ENCODE measurements at places on chromosomes 12 and 14. TPM values are rescaled to one million over a fixed set of nuclear protein-coding genes. Genes with fewer than 3 reads are reported as not detected.

GRCh38 chr14:94547151-94547680 is 14.0 kb upstream of the SERPINA4 start:
- no peaks in the 10 kb centered on the region for H3K4me1 ChIP-seq
- no peak overlapping the region for H3K4me3 ChIP-seq
- H3K27ac ChIP-seq = no peak overlapping the region

- H3K4me3 ChIP-seq = no peak overlapping the region
- no peak overlapping the region for H3K27ac ChIP-seq
- no peak for DNase-seq
- H3K36me3 ChIP-seq = no peaks in the 10 kb centered on the region
These were observed 85.8 kb downstream of the LLPH start for GRCh38 chr12:66044731-66045130.

DNA sequence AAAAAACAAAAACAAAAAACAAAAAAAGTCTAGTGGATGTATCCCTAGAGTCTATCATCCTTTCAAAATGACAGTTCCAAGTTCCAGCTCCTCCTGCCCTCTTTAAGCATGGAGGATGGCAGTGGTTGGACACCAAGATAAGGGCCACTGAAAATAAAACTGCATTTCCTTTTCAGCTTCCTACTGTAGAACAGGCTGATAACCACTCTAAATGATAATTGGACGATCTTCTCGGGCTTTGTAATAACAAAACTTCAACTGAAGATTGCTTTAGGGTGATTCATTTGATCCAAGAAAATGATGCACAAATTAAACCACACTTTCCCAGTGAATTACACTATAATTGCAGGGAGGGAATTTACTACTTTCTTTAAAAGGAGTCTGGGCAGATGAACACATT is 42.2 kb upstream of the CRACR2A start:
- H3K27ac ChIP-seq = no peak overlapping the region
- no peak for DNase-seq
- no peaks in the 10 kb centered on the region for H3K4me1 ChIP-seq
- no peak overlapping the region for H3K4me3 ChIP-seq
- H3K27me3 ChIP-seq = no peaks in the 10 kb centered on the region

Gene CIROP
- 0.18 TPM for total RNA-seq

Gene DPY19L2
- 40.8 TPM for total RNA-seq

DNA sequence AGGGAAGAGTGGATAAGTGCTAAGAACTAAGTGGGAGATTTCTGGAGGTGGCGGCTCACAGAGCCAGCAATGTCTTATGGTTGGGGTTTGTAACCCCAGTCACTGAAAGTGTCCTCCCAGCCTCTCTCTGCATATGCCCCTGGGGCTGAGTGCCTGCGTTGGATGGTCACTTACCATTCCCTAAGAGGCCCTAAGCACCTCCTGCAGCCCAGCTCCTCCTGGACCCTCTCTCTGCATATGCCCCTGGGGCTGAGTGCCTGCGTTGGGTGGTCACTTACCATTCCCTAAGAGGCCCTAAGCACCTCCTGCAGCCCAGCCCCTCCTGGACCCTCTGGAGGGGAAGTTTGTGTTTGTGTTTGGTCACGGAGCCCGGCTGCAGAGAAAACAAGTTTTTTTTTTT is 425.8 kb downstream of the TMEM121 start:
- no peaks in the 10 kb centered on the region for H3K27me3 ChIP-seq
- no peak overlapping the region for H3K27ac ChIP-seq
- DNase-seq = no peak
- no peak overlapping the region for H3K4me3 ChIP-seq
- H3K4me1 ChIP-seq = no peaks in the 10 kb centered on the region
- no peaks in the 10 kb centered on the region for H3K36me3 ChIP-seq

Data from aorta (tissue), 5 donors.